Fibroblast of the aortic adventitia (primary cell): ENCODE measurements at places on chromosomes 7 and 10.

- DNase-seq, result peak; percentile 7
Measured at GRCh38 chr7:47375121-47375938, 206.6 kb downstream of the TNS3 start.

GRCh38 chr7:67564959-67565358 lies 568.3 kb downstream of the TYW1 start:
- DNase-seq, result no peak

DNA sequence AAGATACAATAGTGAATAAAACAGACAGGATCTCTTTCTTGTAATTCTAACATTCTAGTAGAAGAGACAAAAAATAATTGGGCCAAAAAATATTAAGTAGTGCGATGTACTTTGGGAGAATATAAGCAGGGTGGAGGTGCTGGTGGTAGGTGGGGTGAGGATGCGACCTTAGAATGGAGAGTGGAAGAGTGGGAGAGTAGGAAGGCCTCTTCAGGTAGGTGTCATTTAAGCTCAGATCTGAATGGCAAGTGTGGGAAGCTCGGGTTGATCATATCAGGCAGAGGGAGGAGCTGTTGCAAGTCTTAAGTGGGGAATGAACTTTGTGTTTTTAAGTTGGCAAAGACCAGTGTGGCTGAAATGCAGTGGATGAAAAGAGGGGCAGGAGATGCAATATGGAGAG lies 3.8 kb upstream of the IFRD1 start:
- DNase-seq, result no peak

GRCh38 chr10:68121852-68122251 lies 12.6 kb downstream of the MYPN start:
- DNase-seq, result no peak

- DNase-seq, result no peak
Measured at GRCh38 chr7:50542132-50542531, 23.1 kb downstream of the DDC start.

- no peak for DNase-seq
Measured at GRCh38 chr10:59388671-59388976, 26.3 kb upstream of the FAM13C start.

DNA sequence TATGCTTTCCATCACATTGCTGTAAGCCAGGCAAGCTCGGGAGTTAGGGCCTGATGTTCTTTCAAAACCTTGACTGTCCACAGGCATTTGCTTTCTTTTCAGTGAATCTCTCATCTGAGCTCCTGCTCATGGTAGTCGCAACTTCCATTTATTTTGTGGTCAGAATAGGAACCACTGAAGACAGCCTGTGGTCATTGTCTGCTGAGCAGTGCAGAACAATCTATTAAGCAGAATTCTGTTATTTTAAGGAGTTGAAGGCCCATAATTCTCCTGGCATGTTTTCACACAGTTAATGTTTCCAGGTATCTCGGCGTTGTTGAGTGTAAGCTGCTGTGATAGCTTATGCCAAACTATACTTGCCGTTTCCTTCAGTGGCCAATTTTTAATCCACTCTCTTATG lies 491.1 kb upstream of the AKR1E2 start:
- no peak for DNase-seq

- DNase-seq, result no peak
Measured at GRCh38 chr7:696812-697551, 29.5 kb upstream of the DNAAF5 start.

DNA sequence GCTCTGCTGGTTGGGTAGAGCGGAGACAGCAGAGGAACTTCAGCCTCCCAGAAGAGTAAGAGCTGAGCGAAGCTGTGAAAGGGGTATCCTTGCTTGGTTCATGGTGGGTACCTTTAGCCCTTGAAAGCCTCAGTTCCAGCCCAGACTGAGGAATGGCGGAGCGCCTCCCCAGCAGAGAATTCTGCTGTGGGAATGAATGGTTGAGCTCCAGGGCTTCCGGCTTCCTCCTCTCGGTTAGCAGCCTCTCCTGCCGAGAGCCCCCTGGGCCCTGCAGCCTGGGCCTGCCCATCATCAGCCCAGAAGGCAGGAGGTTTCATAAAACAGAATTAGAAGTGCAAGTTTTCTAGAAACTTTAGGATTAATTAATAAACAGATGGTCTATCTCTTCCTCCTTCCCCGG lies 79.9 kb upstream of the ANLN start:
- DNase-seq, result no peak

- peak; percentile 83 for DNase-seq
Measured at GRCh38 chr7:7911369-7912123, 57.0 kb upstream of the GLCCI1 start.

DNA sequence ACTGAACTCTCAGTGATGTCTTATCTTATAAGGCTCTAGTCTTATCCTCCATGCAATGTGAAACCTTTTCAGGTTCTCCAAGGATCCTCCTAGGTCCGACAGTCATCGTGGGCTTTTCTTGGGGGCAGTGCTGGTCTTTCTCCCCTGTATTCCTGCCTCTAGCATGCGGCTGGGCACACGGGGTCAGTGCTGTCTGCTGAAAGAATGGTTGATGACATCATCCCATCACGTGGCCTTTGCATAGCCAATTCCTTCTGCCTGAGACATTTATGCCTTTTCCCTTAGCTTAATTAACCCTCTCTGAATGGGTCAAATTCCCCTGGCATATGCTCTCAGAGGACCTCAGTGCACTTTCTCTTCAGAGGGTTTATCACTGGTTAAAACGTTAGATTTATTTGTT lies 27.0 kb upstream of the KCNK18 start:
- no peak for DNase-seq

DNA sequence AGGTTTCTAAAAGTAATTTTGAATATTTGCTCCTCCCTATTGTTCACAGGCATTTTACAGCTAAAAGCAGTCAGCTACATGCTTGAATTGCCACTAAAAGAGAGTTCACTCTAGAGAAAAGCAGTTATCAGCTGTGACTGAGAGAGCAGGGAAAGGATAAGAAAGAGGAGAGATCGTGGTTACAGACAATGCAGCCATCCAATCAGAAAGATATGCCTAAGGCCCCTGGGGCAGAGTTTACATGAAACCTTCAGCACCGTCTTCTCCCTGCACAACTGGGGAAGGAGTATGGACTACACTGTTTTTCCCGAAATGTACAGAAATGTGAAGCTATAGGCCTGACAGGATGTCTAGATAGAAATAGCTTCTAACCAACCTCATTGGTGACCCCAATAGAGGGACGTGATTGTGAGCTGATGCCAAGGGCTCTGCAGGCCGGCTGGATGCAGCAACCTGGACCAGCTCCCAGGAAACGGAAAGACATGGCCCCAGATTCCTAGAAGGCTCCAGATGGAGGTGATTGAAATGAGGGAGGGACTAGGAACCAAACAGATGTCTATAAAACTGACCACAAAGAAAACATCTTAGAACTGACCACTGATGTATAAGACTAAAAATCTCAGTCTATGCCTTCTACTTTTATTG lies 3.2 kb upstream of the VSTM4 start:
- DNase-seq, result no peak

GRCh38 chr10:69858201-69858600 lies 56.5 kb downstream of the COL13A1 start:
- no peak for DNase-seq

- DNase-seq, result peak; percentile 35
Measured at GRCh38 chr7:74656441-74656836, 1.1 kb upstream of the GTF2I start.

DNA sequence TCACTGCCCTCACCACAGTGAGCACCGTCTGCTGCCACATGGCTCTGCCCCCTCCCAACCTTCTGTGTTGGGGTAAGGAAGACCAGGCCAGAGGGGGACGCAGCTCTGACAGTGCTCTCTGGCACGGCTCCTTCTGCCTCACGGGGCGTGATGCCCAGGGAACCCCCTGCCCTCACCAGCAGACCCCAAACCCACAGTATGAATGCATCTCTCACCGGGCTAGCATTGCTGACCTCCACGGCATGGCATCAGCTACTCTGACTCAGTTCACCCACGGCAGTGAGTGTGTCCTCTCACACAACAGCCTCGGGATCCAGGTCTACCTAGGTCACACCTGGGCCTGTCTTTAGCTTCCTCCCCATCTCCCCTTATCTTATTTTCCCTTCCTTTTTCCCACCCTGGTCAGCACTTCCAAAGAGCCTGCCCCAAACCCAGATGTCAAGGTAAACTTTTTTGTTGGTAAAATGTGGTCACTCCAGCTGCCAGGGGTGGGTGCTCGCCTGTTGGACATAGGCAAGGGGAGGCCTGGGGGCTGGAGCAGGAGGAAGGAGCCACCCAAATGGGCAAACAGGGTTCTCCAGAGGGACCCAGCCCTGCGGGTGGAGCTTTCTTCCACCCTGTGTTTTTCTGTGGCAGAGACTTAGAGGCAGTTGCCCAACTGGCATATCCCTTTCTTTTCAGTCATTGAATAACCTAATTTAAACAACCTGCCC lies 4.4 kb downstream of the CALML3 start:
- no peak for DNase-seq

DNA sequence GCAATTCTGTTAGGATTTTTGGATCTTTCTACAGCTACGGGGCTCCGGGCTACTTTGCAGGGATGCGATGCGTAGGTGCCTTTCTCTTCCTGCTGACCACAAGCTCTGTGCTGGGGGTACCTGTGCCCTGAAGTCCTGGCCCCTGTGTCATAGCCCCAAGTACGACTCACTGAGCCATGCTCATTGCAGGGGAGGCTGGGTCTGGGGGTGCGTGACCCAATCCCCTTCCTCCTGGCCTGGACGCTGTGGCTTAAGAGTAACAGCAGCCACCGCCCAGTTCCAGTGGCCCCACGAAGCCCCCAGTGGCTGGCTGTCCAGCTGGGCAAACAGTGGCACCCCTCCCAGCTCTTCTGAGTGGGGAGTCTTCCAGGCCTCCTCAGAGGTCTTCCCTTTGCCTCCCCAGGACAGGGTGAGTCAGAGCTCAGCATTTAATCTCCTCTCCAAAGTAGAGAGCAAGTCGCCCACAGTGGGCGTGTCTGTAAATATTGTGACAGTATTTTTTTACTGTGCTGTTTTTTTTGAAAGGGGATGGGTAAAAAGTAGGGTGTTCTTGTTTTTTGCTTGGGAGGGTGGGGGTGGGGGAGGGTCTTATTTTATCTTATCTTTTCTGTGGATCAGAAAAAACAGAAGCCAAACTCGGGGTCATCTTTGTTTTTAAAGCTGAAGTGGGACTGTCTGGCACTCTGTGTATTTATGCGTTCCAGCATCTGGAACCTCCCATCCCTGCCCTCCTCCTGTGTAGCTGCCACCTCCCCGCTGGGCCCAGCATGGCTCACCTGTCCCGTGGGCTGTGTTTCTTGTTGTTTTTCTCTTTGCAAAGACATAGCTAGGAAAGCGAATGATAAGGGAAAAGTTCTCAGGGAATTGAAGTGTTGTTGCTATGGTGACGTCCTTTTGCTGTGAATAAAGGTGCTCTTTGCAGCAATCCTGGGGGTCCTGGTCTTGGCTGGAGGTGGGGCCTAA lies 8.2 kb downstream of the LFNG start:
- DNase-seq, result peak; percentile 50

GRCh38 chr7:6489612-6490011 lies 41.9 kb upstream of the DAGLB start:
- no peak for DNase-seq

DNA sequence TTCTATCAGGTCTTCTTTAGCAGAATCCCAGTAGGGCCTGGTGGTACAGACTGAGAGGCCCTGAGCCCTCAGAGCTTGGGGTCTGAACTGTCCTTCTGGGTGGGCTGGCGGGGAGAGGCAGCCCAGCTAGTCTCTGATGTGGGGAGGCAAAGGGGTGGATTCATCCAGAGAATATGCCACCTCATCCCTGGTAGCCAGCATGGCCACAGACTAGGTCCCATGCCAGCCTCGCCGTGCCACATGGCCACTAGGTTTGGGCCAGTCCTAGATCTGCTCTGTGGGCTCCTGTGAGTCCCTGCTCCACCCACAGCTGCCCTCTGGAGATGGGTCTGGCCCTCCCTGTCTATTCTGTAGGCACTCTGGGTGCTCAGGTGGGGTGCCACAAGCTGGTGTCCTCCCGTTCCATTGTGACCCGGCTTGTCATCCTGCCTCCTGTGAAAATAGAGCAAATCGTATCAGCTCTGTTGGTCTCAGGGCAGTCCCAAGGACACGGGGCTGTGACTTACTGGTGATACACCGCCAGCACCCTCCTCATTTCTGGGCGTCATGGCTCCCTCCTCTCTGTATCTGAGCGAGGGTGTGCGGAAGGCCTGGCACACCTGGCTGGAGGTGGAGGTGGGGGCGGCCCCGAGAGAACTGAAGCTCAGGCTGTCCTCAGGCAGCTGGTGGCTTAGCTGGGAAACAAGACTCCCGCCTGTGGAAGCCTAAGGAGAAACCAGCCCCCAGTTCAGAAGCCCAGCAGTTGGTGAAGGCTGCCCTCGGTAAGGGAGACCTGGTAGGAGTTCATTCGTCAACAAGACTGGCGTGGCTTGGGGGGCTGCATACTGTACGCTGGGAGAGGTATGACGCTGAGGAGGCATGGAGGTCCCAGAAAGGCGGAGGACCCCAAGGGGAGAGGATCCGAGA lies 33.3 kb downstream of the UNC5B start:
- DNase-seq, result no peak

DNA sequence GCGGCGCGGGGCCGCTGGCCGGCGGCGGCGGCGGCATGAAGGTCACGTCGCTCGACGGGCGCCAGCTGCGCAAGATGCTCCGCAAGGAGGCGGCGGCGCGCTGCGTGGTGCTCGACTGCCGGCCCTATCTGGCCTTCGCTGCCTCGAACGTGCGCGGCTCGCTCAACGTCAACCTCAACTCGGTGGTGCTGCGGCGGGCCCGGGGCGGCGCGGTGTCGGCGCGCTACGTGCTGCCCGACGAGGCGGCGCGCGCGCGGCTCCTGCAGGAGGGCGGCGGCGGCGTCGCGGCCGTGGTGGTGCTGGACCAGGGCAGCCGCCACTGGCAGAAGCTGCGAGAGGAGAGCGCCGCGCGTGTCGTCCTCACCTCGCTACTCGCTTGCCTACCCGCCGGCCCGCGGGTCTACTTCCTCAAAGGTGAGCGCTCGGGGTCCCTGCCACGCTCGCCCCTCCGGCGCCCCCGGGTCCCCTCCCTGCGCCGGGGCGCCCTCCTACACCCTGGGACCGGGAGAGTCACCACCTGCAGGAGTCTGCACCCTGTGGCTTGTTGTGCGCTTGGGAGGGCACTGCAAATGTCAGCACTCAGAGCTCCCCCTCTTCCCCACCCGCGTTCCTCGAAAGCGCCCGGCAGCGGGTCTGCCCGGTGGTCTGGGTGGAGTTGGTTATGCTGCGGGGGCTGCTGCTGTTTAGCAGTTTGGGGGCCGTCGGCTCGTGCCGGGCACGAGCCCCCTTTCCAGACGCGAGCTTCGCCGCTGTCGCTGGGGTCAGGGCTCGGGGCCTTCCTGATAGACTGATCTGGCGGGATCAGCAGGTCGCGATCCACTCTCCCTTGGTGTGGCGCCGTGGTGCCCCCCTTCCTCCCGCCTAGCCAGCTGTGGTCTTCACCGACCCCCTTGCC lies 627 bp downstream of the DUSP5 start:
- peak; percentile 59 for DNase-seq

DNA sequence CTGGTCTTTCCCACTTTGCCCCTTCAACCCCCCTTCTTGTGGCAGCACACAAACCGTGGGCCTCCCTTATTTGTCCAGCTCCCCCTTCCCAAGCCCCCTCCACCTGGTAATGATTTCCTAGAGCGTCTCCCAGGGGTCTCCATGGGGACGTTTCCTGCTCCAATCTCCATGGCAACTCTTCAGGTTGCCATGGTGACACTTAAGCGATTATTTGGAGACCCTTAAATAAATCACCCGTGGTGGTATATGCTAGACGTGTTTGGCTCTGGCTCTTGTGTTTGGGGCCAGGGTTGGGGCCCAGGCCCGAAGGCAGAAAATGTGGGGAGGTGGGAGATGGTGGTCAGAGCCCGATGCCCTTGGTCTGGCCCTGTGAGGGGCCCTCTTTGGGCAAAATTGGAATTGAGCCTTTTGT lies 41.1 kb upstream of the DLG5 start:
- no peak for DNase-seq

- peak; percentile 65 for DNase-seq
Measured at GRCh38 chr7:151248346-151249033, at the start of gene SMARCD3. TSS of gene SMARCD3 (minus strand) at chr7:151248694. CDS start at chr7:151248562, 132 bp downstream.

- DNase-seq, result no peak
Measured at GRCh38 chr10:13340626-13341376, 7.3 kb downstream of the SEPHS1 start.
